ENCODE measurements at places on chromosomes 5 and 9. TPM values are rescaled to one million over a fixed set of nuclear protein-coding genes. Genes with fewer than 3 reads are reported as not detected.

The TEX53 gene
- total RNA-seq: not detected

The ESM1 gene
- 106 TPM for total RNA-seq

The SNCAIP gene
- 13.1 TPM for total RNA-seq

The GCNT1 gene
- total RNA-seq: 27.3 TPM

The SCGB3A2 gene
- total RNA-seq: not detected

The PCDHGC4 gene
- 3.5 TPM for total RNA-seq

The SFXN1 gene
- 234 TPM for total RNA-seq

The FOXD4L4 gene
- 0.18 TPM for total RNA-seq

The FAM153A gene
- not detected for total RNA-seq

The ADGRV1 gene
- total RNA-seq: 0.89 TPM

The FBLL1 gene
- 1.1 TPM for total RNA-seq

The CDH6 gene
- 82.3 TPM for total RNA-seq

The LCN15 gene
- total RNA-seq: not detected

The ZCCHC10 gene
- total RNA-seq: 11.3 TPM

The PDGFRB gene
- 69.6 TPM for total RNA-seq

The SLC31A2 gene
- total RNA-seq: 6.1 TPM

The ADAMTS12 gene
- total RNA-seq: 179 TPM

The SLC45A2 gene
- total RNA-seq: not detected

The SPATA31D4 gene
- not detected for total RNA-seq

The SIGMAR1 gene
- total RNA-seq: 84.9 TPM

The CCDC192 gene
- total RNA-seq: not detected

The PKN3 gene
- 1.7 TPM for total RNA-seq

The FIBCD1 gene
- total RNA-seq: 26.0 TPM

The PKD2L2 gene
- total RNA-seq: not detected

The PAPPA gene
- 211 TPM for total RNA-seq

The SPATA6L gene
- 0.18 TPM for total RNA-seq

The KIF27 gene
- 4.2 TPM for total RNA-seq

The OR2K2 gene
- total RNA-seq: not detected

The UGT3A1 gene
- not detected for total RNA-seq

The RNF208 gene
- 0.30 TPM for total RNA-seq

The MYMK gene
- not detected for total RNA-seq

The SPIN1 gene
- 116 TPM for total RNA-seq

The ARL14EPL gene
- total RNA-seq: not detected

The TAF11L5 gene
- not detected for total RNA-seq

The MSMP gene
- total RNA-seq: 0.30 TPM

The SLCO4C1 gene
- not detected for total RNA-seq

The C9 gene
- total RNA-seq: 0.46 TPM

The SPEF2 gene
- 3.6 TPM for total RNA-seq
